Esophagus squamous epithelium (tissue), 5 donors: ENCODE measurements at places on chromosomes 2 and 18.

- DNase-seq, result no peak
Observed at GRCh38 chr18:74493689-74494088, 2.5 kb upstream of the CNDP2 start.

DNA sequence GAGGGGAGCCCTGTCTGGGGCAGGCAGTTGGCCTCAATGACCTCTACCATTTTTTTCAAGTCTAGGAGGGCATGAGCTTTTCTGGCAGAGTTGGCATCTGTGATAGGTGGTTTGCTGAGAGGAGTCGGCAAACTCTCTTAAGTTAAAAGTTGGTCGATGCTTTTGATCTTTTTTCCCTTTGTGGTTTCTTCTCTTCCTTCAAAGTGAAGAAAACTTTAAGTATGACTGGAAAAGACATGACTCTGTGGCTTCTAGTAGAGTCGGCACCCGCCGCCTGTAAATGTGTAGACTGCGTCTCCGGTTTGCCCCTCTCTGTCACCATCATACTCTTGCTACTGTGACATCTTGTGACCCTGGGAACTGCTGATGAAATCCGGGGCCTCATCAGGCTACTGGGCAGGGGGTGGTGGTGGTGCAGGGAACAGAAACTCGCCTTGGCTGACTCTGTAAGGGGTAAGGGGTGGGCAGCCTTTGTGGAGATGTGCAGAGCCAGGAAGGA is 21.1 kb downstream of the INPP5D start:
- no peak for DNase-seq

GRCh38 chr2:132656266-132656975 is 13.6 kb downstream of the LYPD1 start:
- no peak for DNase-seq

GRCh38 chr2:37558623-37559022 is 112.8 kb downstream of the CDC42EP3 start:
- no peak for DNase-seq

- no peak for DNase-seq
Observed at GRCh38 chr2:86371527-86371926, 34.1 kb upstream of the REEP1 start.

GRCh38 chr18:80074183-80074582 is 34.9 kb upstream of the ADNP2 start:
- DNase-seq, result no peak

DNA sequence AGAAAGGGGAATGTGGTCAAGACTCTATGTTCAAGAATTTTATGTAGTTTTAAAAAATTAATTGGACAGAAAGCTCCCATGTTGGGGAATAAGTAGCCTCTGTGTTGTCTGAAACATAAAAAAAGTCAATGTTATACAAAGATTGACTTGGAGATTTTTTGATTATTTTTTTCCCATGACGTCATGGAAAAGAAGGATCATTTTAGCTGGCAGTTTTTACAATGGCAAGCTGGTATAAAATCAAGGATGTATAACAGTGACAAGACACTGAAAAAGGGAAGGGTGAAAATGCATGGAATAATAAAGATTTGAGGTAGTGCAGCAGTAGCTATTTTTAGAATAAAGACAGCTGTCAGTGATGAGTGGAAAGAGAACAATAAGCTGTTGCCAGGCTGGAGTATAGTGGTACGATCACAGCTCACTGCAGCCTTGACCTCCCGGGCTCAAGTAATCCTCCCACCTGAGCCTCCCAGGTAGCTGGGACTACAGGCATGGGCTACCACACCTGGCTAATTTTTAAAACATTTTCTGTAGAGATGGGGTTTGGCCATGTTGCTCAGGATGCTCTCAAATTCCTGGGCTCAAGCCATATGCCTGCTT is 9.2 kb downstream of the SLC39A10 start:
- no peak for DNase-seq

GRCh38 chr2:37896319-37896718 is 28.8 kb upstream of the RMDN2 start:
- no peak for DNase-seq

- DNase-seq, result no peak
Observed at GRCh38 chr2:175595139-175595538, 406.9 kb downstream of the LNPK start.

DNA sequence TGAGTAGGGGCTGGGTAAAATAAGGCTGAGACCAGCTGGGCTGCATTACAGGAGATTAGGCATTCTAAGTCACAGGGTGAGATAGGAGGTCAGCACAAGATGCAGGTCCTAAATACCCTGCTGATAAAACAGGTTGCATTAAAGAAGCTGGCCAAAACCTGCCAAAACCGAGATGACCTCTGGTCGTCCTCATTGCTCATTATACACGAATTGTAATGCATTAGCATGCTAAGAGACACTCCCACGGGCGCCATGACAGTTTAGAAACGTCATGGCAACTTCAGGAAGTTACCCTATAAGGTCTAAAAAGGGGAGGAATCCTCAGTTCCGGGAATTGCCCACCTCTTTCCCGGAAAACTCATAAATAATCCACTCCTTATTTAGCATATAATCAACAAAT is 132.2 kb downstream of the ARL4C start:
- DNase-seq, result no peak

- DNase-seq, result no peak
Observed at GRCh38 chr18:56257205-56257604, 381.2 kb downstream of the TXNL1 start.

DNA sequence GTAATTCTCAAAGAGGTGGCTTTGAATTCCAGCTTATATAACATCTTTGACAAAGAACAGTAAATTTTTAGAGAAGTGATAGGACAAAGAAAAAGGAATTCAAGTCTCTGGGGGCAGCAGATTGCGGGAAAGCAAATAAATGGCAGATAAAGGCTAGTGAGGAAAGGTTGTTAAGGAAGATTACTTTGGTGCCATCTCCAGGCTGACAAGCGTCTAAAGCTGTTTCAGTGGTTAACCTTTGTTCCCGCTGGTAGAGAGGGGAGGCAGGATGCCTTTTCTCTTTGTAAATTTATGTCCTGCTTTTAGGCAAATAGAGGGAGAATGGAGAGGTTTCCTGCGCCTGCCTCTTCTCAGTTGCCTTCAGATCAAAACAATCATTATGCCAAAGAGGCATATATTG is 431.2 kb upstream of the CHST9 start:
- no peak for DNase-seq

DNA sequence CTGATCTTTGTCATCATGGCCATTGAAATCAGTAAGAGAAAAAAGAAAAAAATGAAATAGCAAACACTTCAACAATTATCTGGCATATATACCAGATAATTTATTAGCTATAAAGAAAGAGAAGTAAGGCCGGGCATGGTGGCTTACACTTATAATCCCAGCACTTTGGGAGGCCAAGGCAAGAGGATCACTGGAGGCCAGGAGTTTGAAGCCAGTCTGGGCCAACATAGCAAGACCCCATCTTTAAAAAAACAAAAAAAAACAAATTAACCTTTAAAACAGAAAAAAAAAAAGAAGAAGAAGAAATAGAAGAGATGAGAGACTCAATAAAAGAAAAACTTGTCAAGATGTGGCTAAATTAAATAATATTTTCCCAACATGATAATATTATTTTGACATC is 61.6 kb upstream of the TGIF1 start:
- no peak for DNase-seq

DNA sequence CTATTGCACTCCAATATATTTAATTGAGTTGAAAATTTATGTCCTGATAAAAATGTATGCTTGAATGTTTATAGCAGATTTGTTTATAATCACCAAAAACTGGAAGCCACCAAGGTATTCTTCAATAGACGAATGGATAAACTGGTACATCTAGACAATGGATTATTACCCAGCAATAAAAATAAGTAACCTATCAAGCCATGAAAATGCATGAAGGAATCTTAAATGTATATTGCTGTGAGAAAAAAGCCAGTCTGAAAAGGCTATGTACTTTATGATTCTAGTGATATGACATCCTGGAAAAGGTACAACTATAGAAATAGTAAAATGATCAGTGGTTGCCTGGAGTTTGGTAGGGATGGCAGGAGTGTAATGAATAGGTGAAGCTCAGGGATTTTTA is 580.7 kb downstream of the DCC start:
- DNase-seq, result no peak

- DNase-seq, result no peak
Observed at GRCh38 chr2:195561116-195561921, 95.7 kb upstream of the SLC39A10 start.

DNA sequence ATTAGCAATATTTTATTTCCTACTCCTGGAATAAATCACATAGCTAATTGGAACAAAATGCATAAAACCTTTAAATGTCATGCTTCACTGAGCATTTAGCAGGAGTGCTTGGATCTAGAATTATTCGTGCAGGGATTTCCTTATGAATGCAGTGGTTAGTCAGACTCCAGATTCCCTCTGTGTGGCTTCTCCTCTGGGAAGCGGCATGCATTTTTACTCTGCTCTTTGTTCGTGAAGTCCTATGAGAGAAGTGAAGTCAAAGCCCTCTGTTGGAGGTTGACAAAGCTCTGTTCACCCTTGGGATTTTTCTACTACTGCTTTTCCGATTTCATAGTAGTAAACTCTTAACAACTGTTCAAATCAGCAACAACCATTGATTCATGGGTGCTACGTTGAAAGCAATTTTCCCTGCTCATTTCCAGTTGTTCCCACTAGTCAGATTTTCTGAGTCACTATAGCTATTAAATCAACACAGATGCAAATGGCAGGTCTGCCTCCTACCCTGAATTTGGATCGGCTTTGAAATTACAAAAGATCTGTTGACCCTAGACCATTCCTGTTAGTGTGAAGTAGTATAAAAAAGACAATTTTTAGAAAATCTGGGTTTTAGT is 461.7 kb downstream of the STK39 start:
- no peak for DNase-seq

- DNase-seq, result no peak
Observed at GRCh38 chr18:5975111-5976002, 80.0 kb upstream of the TMEM200C start.

- no peak for DNase-seq
Observed at GRCh38 chr2:167069855-167070254, 181.6 kb downstream of the XIRP2 start.

DNA sequence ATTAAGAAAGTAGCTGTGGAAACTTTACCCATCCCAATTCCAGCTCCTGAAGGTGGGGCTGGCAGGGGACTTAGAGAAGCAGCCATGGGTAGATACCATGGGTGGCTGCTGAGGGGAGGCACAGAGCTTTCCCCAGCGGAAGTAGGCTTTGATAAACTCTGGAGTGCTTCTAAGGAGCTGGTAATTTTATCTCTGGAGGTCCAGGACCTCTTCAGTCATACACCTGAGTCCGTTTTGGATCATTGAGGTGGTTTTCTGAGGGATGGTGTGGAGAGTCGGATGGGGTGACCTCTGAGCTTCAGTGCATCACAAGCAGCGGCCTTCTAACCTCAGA is 36.7 kb upstream of the BMP10 start:
- DNase-seq, result no peak

GRCh38 chr18:3400567-3401296 is 49.2 kb upstream of the TGIF1 start:
- DNase-seq, result no peak

GRCh38 chr2:19478409-19478808 is 120.0 kb upstream of the OSR1 start:
- no peak for DNase-seq

DNA sequence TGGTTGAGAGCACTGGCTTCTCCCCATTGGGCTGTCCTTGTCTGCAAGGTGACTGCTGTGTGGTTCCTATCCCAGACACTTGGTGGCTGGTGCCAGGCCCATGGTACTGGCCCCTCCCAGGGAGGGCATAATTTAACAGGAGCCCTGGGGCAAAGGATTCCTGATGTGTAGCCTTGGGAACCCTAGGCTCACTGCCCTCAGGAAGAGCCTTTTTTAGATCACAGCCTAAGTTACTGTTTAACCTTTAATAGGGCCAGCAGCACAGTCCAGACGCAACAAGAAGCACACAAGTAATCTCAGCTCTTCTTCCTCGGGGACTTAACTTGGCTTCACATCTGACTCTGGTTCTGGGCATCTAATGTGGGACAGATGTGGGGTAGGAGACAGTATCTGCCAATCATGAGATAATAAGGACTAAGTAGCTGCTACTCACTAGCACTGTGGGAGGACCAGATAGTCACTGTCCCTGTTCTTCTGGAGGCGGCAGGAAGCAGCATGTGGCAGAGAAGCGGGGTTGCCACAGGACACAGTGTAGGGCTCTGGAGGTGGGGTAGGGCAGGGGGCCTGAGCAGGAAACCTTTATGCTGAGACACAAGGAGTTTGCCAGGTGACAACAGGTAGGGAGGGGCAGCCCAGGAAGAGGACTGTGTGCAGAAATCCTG is 136.3 kb downstream of the TMEM17 start:
- DNase-seq, result no peak

DNA sequence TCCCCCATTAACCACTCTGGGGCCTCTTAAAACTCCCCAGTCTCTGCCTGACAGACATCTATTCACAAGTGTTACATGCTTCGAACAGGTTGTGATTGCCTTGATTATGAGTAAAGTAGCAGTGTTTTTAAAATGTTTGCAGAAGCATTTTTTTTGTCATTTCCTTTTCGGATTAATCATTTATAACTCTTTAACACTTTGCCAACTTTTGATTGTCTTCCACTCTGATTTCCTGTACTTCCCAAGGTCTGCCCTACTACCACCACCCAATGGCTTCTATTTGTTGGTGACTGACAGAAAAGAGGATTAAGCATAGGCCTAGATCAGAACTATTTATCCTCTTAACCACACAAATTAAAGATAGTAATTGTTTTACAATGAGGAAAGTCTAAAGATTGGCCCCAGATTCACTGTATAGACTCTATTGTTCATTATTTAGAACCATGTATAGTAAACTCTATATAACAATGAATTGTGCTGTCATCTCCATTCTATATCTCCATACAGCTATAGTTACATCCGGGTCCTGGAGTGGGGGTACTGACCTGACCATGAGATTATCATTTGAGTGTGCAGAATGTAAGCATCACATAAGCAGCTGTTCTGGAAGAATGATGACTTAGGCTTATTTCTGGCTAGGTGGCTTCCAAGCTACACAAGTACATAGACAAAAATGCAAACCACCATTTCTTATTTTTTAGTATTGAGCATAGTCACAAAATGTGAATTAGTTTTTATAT is 110.3 kb upstream of the RBMS1 start:
- DNase-seq, result no peak
